ENCODE measurements at places on chromosomes 16 and 17.
A peak's percentile ranks its signal among the peaks of the same experiment; 100 is the strongest.

DNA sequence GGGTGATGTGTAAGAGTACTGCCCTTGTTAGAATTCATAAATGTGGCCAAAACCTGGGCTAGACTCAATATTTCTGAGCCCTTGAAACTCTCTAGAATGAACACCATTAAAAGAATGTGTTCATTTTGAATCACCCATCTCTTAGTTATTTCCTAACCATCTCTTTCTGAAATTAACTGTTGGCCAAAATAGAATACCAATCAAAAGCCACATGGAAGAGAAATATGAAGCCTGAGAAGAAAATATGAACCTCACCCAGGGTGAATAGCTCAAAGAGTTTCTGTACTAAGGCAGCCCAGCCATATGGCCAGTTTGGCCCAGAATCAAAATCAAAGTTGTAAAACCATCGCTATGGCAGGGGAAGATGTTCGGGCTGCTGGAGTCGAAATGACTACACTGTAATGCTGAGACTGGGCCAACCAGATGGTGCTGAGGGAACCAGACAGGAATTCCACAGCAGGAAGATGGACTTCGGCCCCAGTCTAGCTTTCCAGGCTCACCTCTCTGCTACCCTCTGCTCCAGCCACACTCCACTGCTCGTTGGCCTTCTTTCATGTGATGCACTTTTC is 154.3 kb upstream of the ZFHX3 start:
- no peak for DNase-seq

- no peak for DNase-seq
Observed at GRCh38 chr17:13727441-13728171, 125.9 kb upstream of the HS3ST3A1 start.

DNA sequence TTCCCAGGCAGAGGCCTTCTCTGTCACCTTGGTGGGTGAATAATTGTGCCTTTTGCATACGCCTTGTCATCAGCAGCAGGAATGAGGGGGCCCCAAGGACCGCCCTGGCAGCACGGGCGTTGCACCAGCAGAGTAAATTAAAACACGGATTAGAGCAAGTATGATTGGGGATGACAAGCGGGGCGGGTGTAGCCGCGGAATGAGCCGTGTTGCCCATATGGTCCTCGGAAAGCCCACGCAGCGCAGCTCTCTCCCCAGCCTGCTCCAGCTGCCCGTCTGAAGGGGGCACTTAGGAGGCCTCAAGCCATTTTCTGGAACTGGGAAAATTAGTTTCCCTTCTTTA is 299.4 kb upstream of the IRX3 start:
- DNase-seq = no peak

GRCh38 chr17:62188713-62189112 is 123.6 kb upstream of the MED13 start:
- DNase-seq = no peak

GRCh38 chr17:67280279-67280678 is 35.3 kb upstream of the HELZ start:
- DNase-seq = no peak

DNA sequence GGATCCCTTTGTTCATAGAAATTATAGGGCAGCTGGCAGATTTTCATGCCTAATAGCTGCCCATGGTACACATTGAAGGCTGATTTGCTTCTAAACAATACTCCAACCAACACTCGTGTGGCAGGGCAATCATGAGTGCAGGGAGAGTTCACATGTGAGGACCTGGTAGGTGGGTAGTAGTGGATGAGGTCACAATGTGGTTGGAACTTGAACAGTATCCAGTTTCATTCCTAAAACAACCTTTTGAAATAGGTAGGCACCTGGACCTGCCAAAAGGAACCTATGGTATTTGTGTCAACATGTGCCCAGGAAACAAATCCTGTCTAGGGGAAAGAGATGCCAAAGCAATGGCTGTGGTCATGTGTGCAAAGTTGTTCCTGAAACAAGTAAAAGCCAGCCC is 32.8 kb downstream of the CCL4 start:
- DNase-seq = no peak

GRCh38 chr17:50943575-50943933 is 77.4 kb upstream of the TOB1 start:
- DNase-seq = no peak

DNA sequence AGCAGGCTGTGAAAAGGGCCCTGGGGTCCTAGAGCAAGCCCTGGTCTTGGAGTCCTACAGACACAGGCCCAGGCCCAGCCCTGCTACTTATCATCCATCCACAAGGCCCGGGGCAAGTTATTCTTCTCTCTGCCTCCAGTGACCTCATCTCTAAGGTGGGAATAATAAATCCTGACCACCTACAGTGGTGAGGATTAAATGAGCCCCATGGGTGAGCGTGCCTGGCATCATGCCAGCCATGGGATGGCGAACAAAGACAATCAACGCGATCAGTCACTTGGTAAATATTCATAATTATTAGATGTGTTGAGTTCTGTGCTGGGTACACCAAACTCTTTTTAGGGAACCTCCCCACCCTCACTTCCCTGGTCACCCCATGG is 5.5 kb downstream of the KRT15 start:
- no peak for DNase-seq

DNA sequence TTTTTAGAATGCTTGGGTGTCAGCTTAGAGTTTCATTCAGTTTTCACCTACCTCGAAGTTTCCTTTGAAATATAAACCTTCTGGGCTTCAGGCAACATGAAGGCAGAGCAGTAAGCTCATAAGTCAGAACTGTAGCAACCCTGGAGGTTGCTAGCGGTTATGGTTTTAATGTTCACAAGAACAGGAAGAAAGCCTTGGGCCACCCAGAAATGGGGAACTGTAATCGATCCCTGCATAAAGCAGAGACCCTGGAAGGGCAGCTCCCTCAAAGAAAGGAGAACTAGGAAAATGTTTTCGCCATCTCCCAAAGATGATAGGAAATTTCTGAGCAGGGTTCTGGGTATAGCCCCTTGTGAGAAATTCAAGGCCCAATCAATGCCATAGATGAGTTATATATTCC is 47.8 kb upstream of the RASL10B start:
- no peak for DNase-seq

DNA sequence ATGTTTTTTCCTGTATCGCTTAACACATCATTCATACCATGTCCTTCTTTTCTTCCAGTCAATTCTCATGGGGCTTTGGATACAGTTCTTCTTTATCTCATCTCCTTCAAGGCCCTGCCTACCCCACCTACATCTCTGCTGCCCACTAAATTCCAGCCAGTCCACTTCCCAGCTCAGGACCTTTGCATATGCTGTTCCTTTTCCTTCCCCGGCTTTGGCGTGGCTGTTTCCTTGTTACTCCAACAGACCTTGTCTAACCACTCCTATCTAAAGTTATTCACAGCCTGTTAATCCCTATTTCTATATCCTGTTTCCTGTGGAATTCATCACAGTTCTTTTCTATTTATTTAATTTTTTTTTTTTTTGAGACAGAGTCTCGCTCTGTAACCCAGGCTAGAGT is 6.6 kb upstream of the STAT3 start:
- no peak for DNase-seq

GRCh38 chr16:50581845-50582244 is 33.6 kb downstream of the NKD1 start:
- DNase-seq = no peak

DNA sequence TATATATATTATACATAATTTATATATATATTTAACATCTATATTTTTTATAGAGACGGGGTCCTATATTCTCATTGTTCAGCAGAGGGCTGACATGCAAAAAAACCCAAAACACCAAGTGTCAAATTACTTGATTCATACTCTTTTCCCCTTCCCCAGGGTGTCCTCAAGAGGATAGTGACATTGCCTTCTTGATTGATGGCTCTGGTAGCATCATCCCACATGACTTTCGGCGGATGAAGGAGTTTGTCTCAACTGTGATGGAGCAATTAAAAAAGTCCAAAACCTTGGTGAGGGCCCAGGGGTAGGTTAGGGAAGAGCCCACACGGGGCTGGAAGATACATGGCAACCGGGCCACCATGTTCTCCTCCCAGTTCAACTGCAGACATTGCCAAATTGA is 11.0 kb downstream of the ITGAM start:
- no peak for DNase-seq

DNA sequence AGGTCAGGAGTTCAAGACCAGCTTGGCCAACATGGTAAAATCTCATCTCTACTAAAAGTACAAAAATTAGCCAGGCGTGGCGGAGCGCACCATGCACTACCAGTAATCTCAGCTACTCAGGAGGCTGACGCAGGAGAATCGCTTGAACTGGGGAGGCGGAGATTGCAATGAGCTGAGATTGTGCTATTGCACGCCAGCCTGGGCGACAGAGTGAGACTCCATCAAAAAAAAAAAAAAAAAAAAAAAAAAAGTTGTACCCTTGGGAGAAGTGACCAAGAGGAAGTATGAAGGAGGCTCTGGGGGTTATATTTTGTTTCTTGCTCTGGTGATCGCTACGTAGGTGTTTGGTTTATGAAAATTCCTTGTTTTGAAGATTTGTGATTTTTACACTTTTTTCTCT is 66.3 kb downstream of the LITAF start:
- no peak for DNase-seq

DNA sequence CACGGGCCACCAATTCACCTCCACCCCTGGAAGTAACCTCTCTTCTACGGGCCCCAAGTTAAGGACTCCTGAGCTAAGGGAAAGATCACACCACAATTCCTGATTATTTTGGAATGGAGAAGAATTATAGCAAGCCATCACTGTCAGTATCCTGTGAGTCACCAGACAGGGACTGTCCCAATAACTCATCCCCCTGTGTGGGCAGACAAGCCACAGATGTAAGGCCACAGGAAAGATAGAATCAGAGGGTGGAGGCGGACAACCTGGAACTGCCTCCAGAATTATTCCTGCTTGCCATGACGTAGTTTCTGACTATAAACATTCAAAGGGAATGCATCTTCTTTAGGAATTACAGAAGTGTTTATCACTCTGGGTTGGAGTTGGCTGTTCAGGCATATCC is 5.8 kb upstream of the MYO1D start:
- no peak for DNase-seq

- DNase-seq = no peak
Observed at GRCh38 chr17:43702637-43703036, 40.9 kb upstream of the MEOX1 start.

DNA sequence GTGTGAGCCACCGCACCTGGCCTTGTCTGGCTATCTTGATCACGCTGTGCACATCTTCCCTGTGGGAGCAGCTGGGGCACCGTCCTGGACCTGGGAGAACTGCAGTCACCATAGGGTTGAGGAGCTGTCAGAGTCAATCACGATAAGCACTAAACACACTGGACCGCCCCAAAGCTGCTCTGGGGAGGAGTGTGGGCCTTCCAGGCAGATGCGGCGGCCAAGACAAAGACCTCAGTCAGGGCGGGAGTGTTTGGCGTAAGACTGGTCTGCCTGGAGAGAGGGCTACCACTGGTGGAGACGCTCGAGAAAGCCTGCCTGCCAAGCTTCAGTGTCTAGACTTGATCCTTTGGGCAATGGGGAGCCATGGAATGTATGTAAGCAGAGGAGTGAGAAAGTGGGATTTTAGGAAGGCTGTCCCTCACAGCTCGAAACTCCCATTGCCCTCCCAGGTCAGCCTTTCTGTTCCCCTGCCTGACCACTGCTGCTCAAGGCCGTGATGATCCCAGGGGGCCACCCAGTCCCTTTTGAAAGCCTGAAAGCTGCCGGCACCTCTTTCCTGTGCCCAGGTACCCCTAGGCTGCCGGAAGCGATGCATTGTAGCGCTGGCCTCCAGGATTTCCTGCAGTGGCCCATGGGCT is 29.3 kb upstream of the CIBAR2 start:
- DNase-seq = no peak

DNA sequence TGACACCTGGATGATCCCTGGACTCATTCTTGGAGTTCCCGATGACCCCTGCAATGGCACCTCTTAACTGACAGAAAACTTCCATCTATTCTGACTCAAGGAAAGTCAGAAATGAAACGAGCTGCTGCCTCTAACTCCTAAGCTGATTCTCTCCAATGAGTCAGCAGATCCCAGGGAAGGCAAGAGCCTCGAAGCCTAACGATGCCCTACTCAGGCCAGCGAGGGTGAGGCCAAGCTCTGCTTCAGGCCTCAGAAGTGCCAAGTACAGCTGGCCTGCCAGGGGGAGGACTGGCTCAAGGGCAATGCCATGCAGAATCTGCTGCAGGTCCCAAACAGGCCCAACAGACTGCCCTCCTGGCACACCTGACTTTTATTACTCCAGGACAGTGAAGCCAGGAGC is 36.3 kb downstream of the PLXDC1 start:
- DNase-seq = no peak

DNA sequence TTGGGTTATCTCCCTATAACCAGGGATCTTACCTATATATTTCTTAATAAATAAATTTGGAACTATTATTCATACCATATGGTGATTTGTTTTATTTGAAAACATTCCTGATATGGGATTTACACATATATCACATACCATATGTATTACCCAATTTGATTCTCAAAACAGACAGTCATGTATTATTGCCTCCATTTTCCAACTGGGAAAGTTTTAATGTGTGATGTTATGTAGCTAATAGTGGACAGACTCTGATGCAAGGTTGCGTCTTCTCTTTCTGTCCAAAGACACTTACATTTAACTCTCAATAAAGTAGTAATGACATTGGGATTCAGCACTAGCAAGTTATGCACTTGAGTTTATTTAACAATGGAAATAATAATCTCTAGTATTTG is 1.1 kb downstream of the KRTAP9-9 start:
- DNase-seq = no peak

GRCh38 chr16:55836158-55836611 is 3.3 kb upstream of the CES1 start:
- no peak for DNase-seq

DNA sequence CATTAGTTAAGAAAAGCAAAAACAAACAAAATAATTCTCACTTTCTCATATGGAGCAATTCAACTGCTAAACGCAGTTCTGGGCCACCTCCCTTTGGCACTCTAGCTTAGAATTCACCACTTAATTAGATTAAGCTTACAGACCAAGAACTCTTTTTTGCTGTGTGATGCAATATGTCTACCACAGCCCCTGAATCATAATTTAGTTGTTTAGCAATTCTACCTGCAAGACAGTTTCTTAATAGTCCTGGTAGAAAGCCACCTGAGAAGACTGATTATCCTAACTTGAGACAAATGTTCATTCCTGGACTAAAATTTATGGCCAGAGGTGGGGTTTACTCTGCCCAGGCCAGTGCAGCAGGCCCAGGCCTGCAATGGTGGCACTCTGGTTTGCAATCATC is 205.9 kb downstream of the HS3ST3A1 start:
- DNase-seq = no peak

DNA sequence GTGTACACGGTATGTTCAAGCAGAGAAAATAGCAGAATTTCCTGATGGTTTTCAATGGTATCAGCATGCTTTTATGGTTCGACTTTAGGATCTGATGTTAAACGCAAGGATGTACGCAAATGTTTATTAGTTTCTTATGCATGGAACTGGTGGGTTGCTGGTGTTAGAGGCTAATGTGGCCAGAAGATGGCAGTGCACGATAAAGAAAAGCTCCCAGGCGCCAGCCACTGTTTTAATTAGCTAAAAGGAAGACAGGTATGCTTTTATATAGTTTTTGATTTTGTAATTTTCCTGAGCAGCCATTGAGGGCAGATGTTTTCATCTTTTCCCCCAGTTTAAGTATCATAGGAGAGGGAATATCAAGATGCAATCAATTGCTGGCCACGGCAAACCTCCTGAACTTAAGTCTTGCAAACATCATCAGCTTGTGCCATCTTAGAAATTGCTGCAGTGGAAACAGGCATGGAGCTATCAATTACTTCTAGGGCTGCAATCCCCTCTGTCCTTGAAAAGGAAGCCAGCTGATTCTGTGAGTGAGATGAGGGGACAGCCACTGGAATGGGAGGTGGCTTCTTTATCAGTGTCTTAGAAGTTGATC is 648.5 kb upstream of the RBFOX1 start:
- DNase-seq = peak; percentile 34

All from cerebellar nuclear complex (tissue), 1 donor.